Activated T-cell treated with anti-CD3 and anti-CD28 coated beads for 48 hours (primary cell): ENCODE measurements at places on chromosomes 5 and 9.

DNA sequence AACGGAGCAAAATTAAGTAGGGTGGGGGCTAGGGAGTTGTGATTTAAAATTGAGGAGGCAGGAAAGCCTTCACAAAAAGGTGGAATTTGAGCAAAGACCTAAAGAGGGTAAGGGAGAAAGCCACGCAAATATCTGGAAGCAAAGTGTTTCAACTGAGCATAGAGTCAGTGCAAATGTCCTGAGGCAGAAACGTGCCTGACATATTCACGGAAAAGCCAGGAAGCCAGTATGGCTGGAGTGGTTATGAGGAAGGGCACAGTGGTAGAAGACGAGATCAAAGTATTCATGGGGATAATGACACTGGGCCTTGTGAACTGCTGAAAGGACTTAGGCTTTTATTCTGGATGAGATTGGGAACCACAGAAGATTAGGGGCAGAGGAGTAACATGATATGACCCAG, 268.4 kb downstream of the MAN2A1 start:
- DNase-seq: no peak

GRCh38 chr5:157917899-157918809, 59.2 kb upstream of the CLINT1 start:
- peak; percentile 58 for DNase-seq

DNA sequence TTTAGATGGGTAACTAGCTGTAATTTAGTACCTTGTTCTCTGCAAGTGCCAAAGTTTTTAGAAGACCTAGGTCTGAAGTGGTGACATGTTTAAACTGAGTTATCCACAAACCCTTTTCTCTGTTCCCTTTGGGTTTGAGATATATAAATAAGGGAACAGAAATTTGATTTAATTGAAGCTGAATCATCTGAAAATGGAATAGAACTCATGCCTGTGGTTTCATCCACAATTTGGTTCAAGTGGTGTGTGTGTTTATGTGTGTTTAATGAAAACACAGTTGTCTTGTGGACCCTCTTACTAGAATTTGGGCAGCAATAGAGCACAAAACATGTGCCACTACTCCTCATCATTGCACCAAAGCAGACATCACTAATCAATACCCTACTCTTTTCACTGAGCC, 216.9 kb downstream of the GLIS3 start:
- no peak for DNase-seq

- DNase-seq: no peak
Measured at GRCh38 chr5:42496397-42497156, 73.3 kb downstream of the GHR start.

- no peak for DNase-seq
Measured at GRCh38 chr9:129201289-129201688, 23.2 kb upstream of the IER5L start.

- no peak for DNase-seq
Measured at GRCh38 chr9:134454476-134454857, 128.2 kb downstream of the RXRA start.

DNA sequence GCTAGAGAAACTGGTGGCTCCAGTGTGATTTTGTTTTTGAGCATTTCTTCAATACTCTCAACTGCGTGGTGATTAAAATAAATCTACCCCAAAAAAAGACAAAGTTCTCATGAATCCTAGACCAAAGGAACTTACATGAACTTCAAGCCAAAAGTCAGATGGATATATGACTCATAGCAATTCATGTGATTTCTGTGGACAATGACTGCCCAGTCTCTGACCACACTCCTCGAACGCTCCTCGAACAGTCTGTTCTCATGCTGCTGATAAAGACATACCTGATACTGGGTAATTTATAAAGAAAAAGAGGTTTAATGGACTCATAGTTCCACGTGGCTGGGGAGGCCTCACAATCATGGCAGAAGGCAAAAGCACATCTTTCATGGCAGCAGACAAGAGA, 46.4 kb upstream of the CEP78 start:
- no peak for DNase-seq

DNA sequence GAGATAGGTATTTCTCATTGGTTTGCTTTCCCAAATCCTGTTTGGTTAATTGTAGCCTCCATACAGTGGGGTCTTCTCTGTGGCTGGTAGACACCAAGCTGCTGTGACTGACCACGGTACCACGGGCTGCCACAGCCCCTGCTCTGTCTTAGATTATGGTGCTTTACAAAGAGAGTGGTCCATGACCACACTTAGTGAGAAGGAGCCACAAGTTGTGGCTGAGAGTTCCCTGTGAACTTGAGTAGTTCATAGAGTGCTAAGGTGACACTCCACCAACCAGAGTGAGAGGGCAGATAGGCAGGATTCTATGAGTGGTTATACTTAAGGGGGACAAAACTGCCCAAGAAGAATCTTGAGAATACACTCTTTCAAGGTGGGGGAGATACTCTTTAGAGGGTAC, 25.8 kb upstream of the ZBTB34 start:
- DNase-seq: no peak

GRCh38 chr5:15254607-15255006, 245.4 kb upstream of the FBXL7 start:
- no peak for DNase-seq

DNA sequence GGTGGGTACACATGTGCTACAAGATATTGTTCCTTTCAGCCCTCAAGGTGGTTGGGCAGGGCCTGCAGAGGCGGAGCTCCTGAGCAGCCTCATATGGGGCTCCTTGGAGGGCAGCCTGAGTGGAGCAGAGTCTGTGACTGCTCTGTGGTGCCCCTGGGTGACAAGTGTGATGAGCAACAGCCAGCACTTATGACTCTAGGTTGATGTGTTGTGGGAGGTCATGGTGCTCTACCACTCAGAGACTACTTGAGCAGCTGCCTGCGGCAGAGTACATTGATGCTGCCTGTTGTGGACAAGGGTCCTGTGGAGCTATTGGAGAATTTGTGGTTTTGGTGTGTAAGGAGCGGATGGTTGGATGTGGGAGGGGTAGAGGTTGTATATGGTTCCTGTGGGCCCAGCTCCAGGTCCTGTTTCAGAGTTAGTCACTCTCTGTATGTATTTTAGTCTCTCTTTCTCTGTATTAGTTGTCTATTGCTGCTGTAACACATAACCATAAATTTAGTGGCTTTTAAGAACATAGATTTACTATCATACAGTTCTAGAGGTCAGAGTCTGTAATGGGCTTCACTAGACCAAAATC, 141.3 kb downstream of the SREK1 start:
- peak; percentile 4 for DNase-seq

DNA sequence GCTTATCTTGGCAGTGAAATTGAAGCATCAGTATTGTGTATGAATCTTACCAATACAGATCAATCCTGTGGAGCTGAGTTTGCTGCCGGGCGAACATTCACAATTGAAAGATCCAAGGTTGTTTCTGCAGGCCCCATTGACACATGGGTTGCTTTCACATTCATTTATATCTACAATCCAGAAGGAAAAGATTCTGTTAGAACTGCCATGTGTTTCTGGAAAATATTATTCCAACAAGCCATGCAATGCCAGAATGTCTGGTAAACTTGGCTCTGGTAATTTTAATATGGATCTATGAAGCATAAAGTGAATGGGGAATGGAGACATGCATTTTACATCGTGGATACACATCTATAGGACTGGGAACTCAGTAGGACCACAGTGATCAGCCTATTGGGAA, 180.8 kb downstream of the FBN2 start:
- DNase-seq: no peak

DNA sequence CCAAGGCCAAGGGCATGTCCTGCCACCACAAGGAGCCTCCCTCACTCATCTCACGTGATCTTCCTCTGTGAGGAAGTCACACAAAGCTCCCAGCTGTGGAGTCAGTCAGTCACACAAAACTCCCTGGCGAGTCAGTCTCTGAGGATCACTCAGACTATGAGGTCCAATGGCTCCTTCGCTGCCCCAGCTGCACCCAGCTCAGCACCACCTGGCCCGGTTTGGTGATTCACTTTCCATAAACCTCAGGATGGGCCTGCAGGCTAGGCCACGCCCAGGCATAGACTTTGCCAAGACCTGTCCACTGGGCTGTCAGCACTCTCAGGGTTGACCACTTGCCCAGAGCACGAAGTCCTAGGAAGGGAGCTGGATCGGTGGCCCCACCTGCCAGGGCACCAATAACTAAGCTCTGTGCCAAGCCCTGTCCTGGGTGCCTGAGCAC, 233.8 kb downstream of the HSPA4 start:
- DNase-seq: no peak

- DNase-seq: no peak
Measured at GRCh38 chr5:25334350-25334749, 689.6 kb upstream of the CDH10 start.

DNA sequence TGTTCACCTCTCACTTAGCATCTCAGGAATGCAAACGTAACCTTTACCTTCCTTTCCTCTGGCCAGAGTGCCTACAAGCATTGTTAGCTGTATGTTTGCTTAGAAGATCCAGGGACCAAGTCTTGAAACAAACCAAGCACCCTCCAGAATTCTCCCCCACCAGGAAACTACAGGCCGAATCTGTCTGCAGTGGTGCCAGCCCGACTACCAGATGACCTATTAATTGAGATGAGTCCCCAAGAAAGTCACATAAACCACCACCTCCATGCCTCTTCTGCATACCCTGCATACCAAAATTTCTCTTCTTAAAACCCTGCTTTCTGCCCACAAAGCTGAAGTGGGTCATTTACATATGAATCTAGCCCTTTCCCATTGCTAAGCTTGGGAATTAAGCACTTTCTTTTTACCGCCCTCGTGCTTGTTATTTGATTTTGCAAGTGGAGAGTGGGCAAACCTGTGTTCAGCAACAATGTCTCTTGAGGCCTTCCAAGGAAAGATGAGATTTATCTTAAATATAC, 1239.1 kb downstream of the CDH12 start:
- DNase-seq: no peak

- DNase-seq: no peak
Measured at GRCh38 chr5:134736173-134736812, 2.1 kb upstream of the CAMLG start.

- no peak for DNase-seq
Measured at GRCh38 chr9:31394015-31394473, 990.4 kb upstream of the ACO1 start.

DNA sequence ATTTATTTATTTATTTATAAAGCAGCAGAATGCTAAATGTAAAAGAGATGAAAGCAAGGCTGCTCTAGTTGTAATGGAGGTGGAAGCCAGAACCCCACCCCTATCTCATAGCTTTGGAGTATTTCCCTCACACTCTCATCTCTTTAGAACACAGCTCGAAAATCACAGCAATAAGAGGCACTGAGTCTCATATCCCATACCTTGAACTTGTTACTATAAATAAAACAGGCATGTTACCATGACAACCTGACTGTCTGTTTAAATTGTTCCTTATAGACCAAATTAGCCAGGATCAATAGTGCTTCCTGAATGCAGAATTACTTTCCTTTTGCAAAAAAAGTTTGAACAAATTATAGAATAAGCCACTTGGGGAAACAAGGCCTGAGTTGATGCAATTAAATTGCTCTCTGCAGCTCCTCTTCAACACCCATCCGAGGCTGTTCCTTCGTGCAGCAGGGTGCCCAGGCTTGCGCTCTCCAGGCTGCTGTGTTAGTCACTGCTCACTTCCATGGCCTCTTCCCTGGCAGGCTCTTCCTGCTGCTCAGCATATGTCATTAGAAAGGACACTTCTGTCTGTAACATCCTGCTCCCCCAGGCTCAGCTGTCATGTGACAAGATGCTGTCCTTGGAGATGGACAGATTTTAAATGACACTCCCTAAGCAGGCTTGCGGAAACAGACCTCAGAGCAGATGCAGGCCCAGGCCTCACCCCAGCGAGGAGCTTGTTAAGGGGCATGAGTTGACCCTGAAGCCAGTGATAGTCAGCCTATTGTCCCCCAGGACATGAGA, 120.2 kb downstream of the CARTPT start:
- no peak for DNase-seq

DNA sequence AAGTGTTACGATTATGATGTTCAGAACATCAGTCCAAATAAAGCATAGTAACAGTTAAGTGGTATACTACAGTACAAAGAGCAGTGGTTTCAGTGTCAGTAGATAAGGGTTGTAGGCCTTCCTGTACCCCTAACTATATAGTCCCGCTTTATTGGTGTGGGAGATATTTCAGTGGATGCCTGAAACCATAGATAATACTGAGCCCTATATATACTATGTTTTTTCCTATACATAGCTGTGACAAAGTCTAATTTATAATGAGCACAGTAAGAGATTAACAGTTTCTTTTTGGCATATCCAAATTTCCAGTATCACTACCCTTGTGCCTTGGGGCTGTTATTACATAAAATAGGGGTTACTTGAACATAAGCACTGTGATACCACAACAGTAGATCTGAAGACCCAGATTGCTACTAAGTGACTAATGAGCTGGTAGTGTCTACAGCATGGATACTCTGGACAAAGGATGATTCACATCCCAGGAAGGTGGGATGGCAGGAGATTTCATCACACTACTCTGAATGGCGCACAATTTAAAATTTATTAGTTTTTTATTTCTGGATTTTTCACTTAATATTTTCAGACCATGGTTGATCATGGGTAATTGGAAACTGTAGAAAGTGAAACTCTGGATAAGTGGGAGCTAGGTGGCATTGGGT, 119.3 kb downstream of the RPS23 start:
- no peak for DNase-seq

DNA sequence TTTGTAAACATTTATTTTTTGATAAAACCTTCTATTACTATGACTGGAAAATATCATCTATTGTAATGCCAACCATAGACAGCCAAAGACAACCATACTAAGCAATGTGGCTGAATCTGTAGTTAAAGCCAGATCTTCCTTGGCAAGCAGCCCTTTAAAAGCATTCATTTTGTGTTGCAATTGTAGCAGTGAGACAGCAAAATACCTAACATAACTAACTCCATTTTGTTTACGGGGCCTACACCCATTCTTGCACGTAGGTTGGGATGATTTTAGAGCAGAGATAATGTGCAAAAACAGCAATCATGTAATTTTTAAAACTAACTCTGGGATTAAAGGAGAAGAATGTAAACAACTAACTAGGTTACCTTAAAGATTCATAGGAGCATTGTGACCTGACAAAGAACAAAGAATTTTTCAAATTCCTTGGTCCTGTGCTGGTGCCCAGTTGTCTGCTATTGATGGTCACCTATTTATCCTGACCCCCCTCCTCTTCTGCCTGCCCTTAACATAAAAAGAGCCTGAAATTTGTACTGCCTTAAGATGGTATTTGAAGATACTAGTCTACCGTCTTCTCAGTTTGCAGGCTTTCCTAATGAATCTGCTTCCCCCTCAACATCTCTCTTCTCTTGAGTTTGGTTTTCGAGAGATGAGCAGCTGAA, 10.6 kb downstream of the IFNA1 start:
- DNase-seq: no peak

GRCh38 chr5:132000677-132001453, 10.6 kb downstream of the ACSL6 start:
- no peak for DNase-seq

- no peak for DNase-seq
Measured at GRCh38 chr9:124743686-124744348, 27.3 kb downstream of the NR6A1 start.
